GM03348 (cell line): ENCODE measurements at places on chromosomes 3 and 15.

DNA sequence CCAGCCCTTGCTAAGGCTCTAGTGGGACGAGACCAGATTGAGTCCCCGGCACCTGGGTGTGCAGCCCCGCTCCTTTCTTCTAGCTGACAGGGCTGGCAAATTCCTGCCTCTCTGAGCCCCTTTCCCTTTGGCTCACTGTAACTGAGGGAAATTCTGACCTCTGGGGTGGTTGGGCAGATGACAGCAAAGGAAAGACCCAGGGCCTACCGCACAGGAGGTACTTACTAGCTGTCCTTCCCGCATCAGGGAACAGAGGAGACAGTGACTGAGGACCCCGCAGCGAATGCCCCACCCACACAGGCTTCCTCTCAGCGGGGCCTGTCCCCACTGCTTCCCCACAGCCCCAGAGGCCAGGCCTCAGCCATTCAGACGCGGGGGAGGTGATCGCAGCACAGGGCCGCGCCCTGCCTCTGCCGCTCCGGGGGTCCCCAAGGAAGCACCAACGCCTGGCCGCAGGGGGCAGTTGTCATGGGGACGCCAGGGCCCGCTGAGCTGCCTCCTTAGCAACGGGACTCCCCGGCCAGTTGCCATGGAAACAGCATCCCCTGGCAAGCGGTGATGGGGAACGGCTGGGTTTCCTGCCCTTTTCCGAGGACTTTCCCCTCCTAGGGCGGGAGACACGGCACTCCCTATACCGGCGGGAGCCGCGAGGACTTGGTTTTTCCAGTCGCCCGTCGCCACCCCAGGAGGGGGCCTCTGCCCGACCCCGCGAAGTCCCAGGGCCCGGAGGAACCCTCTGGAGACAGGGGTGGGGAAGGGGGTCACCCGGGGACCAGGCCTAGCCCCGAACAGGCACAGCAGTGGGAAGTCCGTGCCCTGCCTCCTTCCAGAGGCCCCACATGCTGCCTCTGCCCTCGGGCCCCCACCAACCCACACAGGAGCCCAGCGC, 50.1 kb downstream of the HCN4 start:
- DNase-seq = no peak

- DNase-seq = no peak
Observed at GRCh38 chr3:48128774-48129173, 59.4 kb downstream of the CDC25A start.

DNA sequence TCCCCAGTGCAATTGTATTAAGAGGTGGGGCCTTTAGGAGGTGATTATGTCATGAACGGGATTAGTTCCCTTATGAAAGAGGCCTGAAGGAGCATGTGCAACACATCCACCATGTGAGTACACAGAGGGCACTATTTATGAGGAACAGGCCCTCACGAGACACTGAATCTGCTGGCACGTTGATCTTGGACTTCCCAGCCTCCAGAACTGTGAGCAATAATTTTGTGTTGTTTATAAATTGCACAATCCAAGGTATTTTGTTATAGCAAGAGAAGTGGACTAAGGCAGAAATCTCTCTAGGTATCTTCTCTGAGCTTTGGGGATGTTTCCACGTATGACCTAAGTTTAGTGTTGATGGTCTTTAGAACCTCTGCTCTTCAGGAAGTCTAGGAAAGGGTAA, 149.3 kb upstream of the CBLB start:
- no peak for DNase-seq

- peak; percentile 8 for DNase-seq
Observed at GRCh38 chr15:95459273-95459672, 871.2 kb upstream of the NR2F2 start.

DNA sequence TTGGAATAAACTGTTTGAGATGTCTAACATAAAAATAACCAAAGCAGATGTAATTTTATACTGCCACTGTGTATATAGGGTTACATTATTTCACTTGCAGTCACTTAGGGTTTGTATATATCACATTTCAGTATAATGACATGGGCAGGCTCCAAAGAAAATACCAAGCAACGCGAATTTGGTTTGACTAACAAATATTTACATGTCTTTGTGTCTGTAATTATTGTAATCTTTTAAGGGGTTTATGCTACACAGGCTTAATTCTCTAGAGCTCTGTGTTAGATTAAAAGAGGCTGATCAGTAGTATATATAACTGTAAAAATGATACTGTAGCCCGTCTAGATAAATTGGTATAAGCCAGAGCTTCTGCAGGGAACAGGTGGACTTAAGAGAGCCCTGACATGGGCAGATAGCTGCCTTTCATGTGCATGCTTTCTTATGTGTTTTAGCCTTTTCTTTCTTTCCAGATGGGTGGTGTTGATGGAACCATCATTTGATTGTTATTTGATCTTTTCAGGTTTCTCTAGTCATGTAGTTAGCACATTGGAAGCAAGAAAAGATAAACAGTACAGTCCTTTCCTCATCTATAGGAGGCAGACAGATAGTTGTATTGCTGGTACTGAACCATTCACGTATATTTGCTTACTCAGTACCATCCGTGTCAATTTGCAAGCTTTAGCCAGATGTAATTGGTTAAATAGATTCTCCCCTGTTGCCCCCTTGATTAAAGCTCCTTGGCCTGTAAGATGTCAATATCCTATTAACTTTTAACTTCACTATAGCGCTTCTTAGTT, 86.1 kb downstream of the GALK2 start:
- DNase-seq = no peak

GRCh38 chr3:111283165-111283564, 211.5 kb downstream of the NECTIN3 start:
- no peak for DNase-seq

DNA sequence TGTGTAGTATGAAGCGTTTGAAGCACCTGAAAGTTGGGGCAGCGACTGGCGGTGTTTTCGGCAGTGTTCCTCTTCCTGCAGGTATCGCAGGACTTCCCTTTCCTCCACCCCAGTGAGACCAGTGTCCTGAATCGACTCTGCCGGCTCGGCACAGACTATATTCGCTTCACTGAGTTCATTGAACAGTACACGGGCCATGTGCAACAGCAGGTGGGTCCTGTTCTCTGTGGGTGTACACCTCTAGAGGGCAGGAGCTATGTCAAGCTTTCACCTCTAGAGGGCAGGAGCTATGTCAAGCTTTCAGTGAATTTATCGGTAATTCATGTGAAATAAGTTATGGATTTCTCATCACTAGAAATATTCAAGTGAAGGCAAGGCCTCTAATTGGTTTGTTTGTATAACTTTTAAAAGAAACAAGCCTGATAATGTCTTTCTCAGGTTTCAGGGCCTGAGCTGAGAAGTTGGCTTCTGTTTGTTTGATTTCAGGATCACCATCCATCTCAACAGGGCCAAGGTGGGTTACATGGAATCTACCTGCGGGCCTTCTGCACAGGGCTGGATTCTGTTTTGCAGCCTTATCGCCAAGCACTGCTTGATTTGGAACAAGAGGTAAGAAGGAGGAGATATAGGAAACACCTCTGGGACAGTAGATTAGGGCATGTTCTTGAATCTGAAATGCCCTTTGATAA, 5.3 kb downstream of the TUBGCP4 start:
- peak; percentile 57 for DNase-seq

GRCh38 chr15:101267320-101268104, 9.8 kb downstream of the SELENOS start:
- peak; percentile 87 for DNase-seq

DNA sequence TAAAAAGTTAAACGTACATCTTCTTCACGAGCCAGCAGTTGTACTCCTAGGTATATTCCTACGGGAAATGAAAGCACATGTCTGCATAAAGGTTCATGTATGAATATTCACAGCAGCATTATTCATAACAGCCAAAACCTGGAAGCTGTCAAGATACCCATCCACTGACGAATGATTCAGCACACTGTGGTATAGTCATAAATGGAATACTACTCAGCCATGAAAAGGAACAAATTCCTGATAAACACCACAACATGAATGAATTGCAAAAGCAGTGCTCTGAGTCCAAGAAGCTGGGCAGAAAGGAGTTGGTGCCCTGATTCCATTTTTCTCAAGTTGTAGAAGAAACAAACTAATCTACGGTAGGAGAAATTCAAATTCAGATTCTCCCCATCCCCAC, 3.9 kb downstream of the TMEM43 start:
- DNase-seq = no peak

DNA sequence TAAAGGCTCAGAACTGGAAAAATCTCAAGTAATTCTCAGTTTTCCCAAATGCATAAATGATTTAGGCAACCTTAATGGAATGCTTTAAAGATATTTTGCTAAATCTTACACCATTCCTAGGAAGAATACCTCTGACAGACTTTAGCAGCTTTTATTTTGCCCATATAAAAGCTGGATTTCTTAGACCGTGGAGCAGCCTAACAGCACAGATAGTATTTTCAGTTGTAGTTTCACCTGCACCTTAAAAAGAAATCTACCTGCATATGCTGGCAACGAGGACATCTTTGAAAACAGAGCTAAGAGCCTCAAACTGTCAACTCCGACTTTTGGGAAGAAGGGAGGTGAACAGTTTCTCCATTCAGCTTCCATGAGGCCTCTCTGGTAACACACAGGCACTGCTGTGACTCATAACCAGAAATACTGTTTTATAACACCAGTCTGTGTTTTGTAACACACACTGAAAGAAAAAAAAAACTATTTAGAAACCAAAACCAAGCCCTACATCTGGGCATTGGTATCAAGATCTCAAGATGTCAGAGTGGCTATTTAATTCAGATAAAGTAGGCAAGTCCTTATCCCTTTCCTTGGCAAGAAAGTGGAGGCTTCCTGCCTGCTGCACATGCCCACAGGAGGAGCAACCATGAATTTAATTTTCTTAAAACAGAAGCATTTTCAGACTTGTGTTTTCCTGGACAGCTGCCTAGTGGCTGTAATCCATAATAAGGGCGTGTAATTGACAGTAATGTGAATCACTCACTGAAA, 181.5 kb upstream of the ICE2 start:
- peak; percentile 80 for DNase-seq

- DNase-seq = no peak
Observed at GRCh38 chr15:60471314-60471713, 7.6 kb downstream of the ICE2 start.

DNA sequence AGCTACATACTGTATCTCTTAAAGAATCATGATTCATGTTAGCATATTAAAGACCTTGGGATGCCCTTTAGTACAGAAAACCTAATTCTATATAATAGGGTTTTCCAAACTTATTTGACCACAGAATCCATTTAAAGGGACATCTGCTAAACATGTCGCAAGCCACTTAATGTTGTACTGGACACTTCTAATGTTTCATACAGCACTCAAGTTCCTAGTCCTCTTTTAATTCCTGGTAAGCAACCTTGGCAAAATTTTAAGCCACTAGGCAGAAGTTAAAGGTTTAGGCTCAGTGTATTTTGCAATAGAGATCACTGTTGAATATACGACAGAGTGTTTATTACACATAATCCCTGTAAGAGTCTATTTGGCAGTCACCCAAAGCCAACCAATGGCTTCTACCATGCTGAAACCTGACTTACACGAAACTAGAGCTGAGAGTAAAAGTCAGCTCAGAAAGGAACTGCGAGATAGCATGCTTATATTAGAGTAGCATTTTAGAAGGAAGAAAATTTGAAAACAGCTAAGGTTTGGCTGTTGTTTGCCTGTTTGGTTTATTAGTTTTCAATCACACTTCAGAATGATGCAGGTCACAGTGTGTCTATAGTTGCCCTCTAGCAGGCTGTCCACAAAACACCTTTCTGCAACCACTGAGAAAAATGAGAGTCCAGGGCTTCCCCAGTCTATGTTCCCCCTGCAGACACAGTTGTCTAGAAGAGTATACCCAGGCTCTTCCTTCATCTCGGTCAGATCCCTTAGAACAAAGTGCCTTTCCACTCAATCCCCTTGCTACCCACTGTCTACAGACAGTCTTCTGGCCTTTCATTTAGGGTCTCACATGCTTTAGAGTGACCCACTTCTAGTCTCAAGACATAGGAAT, 104.4 kb downstream of the FMN1 start:
- no peak for DNase-seq

- DNase-seq = no peak
Observed at GRCh38 chr3:54134713-54135112, 12.4 kb downstream of the CACNA2D3 start.

DNA sequence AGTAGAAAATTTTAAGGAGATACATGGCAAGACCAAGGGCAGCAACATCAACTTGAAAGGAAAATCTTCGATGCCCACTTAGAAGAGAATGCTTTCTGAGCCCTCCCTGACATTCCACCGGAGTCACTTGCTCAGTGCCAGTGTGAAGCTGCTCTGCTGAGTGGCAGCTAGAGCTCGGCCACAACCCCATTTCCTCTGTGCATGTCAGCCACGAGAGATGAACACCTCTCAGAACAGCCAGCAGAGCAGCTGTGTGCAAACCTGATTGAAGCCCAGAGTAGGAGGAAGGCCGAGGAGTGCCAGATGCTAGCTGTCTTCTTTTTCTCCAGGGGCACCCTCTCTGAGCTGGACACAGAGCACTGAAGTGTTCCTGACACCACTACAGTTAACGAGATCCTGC, 12.2 kb downstream of the TARS3 start:
- DNase-seq = no peak

GRCh38 chr15:58521293-58521991, 89.7 kb downstream of the LIPC start:
- DNase-seq = peak; percentile 61

DNA sequence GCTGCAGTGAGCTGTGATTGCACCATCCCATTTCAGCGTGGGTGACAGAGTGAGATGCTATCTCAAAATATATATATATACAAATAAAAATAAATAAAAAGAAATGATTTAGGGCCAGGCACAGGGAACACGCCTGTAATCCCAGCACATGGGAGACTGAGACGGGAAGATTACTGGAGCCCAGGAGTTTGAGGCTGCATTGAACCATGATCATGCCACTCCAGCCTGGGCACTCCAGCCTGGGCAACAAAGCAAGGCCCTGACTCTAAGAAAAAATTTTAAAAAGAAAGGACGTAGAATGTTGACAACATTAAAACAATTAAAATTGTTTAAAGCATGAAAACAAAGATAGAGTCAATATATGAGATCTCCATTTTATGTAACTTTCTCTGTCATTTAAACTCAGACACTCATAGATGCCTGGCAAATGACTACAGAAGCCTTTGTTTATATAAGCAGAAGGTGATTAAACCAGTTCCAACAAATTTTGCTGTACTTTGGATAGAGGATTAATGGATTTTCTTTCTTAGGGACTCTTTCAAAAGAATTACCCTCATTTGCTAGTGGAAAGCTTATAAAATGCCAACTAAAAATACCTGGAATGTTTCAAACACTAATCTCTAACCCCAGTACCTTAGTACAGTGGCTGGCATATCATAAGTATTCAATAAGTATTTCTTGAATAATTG, 10.7 kb upstream of the TRPM7 start:
- no peak for DNase-seq

GRCh38 chr15:59322056-59322759, 50.5 kb downstream of the MYO1E start:
- DNase-seq = no peak

GRCh38 chr3:121961283-121961682, 60.8 kb downstream of the ILDR1 start:
- no peak for DNase-seq

DNA sequence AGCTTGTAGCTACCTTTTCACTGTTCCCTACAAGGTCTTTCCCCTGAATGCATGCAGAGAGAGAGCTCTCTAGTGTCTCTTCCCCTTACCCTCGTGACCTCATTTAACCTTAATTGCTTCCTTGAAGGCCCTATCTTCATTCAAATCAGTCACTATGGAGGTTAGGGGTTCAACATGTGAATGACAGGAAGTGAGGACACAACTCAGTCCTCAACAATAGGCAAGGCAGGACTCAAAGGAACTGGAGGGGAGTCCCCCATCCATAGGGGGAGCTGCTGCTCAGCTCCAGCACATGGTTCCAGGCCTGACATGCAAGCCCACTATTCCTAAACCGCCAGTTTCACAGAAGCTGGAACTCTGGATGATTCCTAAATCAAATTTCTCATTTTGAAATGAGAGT, 33.8 kb upstream of the GYG1 start:
- DNase-seq = no peak
